ENCODE measurements at places on chromosomes 7 and 10. TPM values are rescaled to one million over a fixed set of nuclear protein-coding genes. Genes with fewer than 3 reads are reported as not detected.

CALHM1 gene
- total RNA-seq = not detected

IFIT1 gene
- total RNA-seq = 5.5 TPM

EMX2 gene
- 1.1 TPM for total RNA-seq

KIAA1549 gene
- 1.2 TPM for total RNA-seq

HOGA1 gene
- 2.5 TPM for total RNA-seq

AS3MT gene
- 1.2 TPM for total RNA-seq
